Lower leg skin (tissue), 4 donors: ENCODE measurements at places on chromosomes 3 and 15. TPM values are rescaled to one million over a fixed set of nuclear protein-coding genes. Genes with fewer than 3 reads are reported as not detected.

The FGF12 gene
- 0.45 TPM for total RNA-seq

The C2CD4B gene
- 0.42 TPM for total RNA-seq

The MRPL3 gene
- total RNA-seq = 60.0 TPM

The TPRG1 gene
- 40.6 TPM for total RNA-seq

The ARHGEF26 gene
- total RNA-seq = 31.4 TPM

The SYNPR gene
- total RNA-seq = not detected

The DUT gene
- total RNA-seq = 140 TPM

The SPESP1 gene
- 2.9 TPM for total RNA-seq

The NEDD4 gene
- 21.4 TPM for total RNA-seq

The SLC9C1 gene
- total RNA-seq = not detected

The PROK2 gene
- total RNA-seq = not detected

The CCR9 gene
- total RNA-seq = not detected

The ATP8B4 gene
- 1.9 TPM for total RNA-seq

The CADPS gene
- total RNA-seq = not detected

The MAP2K5 gene
- total RNA-seq = 14.0 TPM

The UROC1 gene
- not detected for total RNA-seq

The SCN5A gene
- not detected for total RNA-seq

The GCSAM gene
- not detected for total RNA-seq

The COPB2 gene
- total RNA-seq = 63.6 TPM

The LOXL1 gene
- 4.6 TPM for total RNA-seq

The ALDH1L1 gene
- total RNA-seq = 8.1 TPM

The FAH gene
- 19.9 TPM for total RNA-seq

The ST8SIA2 gene
- total RNA-seq = 0.06 TPM

The AHSG gene
- not detected for total RNA-seq

The TNIK gene
- 4.7 TPM for total RNA-seq

The TMEM212 gene
- not detected for total RNA-seq

The FEZF2 gene
- total RNA-seq = not detected

The STRA6 gene
- not detected for total RNA-seq

The CD96 gene
- total RNA-seq = 0.55 TPM

The MANF gene
- total RNA-seq = 48.6 TPM
